Stimulated activated CD8-positive, alpha-beta memory T cell treated with anti-CD3 and anti-CD28 coated beads, Interleukin-4, amount 100 ng/mL, for 1 hour (primary cell): ENCODE measurements at places on chromosomes 2 and 18.

DNA sequence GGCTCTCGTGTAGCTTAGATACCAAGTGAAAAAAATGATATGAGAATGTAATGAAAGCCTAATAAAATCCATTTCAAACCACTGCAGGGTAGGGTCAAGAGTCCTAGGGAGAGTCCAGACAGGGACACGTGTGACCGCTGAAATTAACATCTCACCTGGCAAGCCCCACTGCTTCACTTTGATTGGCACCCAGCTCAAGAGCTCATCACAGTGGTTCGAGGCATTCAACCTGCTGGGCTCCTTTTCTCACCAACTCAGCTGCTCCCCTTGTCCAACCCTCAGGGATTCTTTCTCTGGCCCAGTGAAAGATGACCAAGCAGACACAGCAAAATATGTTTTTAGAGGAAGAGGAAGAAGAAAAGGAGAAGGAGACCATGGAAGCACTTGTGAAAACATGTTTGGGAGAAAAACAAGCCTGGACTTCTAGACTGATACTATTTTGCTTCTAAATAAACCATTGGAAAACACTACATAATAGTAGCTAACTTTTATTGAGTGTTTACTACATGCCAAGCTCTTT, 49.2 kb upstream of the CREB1 start:
- DNase-seq = no peak

GRCh38 chr2:137237055-137237454, 471.7 kb downstream of the THSD7B start:
- no peak for DNase-seq

DNA sequence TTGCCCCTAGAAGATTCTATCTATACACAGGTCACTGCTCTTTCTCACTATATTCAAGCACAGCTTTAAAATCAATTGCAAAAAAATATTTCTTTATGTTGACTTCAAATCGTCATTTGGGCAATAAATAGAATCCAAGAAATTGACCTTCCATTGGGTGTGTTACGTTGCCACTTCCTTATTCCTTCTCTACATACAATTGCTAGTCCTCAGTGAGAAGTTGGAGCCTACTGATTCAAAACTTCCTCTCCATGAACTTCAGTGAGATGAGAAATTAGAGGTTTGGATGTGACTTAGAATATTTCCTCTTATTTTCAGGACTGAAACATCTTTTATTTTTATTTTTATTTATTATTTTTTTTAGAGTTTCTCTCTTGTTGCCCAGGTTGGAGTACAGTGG, 40.3 kb downstream of the PMAIP1 start:
- DNase-seq = no peak

GRCh38 chr2:102336502-102336945, 19.1 kb upstream of the IL18R1 start:
- no peak for DNase-seq

DNA sequence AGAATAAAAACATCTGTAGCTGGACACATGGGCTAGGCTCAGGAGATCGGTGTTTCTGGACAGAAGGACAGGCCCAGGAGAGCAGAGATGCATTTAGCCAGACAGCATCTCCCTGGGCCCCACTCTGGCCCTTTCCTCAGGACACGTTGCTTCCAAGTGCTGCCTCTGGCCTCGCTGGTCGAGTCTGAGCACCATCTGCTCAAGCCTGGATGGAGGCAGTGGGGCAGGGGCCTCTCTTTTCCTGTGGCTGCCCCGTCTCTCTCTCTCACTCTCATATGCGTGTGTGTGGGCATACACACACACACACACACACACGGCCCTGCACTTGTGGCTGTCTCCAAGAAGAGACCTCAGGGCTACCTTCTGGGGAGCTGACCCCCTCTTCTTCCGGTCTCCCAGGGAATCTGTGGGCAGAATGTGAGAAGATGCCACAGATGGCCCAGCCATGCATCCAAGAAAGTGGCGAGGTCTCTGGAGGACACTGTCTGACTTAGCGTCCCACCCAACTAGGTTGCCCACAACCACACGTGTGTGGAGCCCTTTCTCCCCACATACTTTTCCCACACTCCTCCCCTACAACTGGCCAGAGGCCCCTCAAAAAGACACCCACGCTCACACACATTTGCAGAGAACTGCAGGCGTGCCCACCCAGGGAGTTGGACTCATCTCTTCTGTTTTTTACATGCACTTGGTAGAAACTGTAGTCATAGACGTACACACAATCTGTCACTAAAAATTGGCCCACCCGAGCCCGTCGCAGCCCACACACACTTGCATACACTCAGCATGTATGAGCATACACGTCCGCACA, 19.9 kb downstream of the CELF4 start:
- no peak for DNase-seq

DNA sequence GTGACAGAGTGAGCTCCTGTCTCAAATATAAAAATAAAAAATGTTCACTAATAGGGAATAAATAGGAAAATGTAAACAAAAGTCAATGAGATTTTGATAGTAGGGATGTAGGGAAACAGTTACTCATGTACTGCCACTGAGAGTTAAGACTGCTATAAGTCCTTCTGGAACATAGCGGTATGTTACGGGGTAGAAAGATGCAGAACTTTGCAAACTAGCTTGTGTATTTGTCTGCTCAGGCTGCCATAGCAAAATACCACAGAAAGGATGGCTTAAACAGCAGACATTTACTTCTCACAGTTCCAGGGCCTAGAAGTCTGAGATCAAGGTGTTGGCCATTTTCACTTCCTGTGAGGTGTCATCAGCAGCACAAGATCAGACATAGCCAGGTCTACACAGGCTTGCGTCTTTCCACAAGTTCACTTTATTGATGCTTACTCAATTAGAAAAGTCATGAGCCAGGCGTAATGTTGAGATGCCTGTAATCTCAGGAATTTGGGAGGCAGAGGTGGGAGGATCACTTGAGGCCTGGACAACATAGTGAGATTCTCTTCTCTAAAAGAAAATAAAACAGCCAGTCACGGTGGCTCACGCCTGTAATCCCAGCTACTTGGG, 8.8 kb downstream of the TXNDC2 start:
- DNase-seq = no peak
